ENCODE measurements at places on chromosomes 7 and 10.

DNA sequence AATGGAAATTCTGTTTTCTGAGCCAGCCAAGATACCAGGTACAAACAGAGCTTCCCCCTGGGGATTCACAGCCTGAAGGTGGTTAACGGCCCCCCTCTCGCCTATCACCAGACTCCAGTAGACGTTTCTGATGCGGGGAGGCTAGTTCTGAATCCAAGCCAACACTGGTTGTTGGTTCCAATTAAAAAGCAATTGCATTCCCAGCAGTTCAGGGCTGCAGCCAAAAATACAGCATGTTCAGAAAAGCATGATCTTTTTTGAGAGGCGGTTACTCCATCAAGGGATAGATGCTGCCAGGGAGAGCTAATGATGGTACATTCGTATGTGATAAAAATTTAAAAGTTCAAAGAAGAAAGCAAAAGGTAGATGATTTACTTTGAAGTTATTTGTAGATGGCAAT, 481.0 kb downstream of the GALNT17 start:
- no peak for DNase-seq

- DNase-seq = no peak
These were observed 56.1 kb downstream of the SP8 start for GRCh38 chr7:20730611-20731010.

GRCh38 chr7:26157520-26158105, 5.6 kb downstream of the NFE2L3 start:
- DNase-seq = no peak

GRCh38 chr10:89633484-89633883, 11.6 kb downstream of the PANK1 start:
- DNase-seq = no peak

- DNase-seq = no peak
These were observed 425.7 kb upstream of the SEMA3D start for GRCh38 chr7:85612514-85612913.
